ENCODE measurements at places on chromosomes 7 and 10.

- DNase-seq = no peak
Measured at GRCh38 chr7:108127461-108127860, 2.7 kb downstream of the LAMB4 start.

GRCh38 chr10:16904639-16905061 is 87.4 kb upstream of the RSU1 start:
- DNase-seq = no peak

- DNase-seq = no peak
Measured at GRCh38 chr10:13564576-13564975, 22.2 kb upstream of the PRPF18 start.

GRCh38 chr10:132021504-132022143 is 39.9 kb upstream of the BNIP3 start:
- no peak for DNase-seq

DNA sequence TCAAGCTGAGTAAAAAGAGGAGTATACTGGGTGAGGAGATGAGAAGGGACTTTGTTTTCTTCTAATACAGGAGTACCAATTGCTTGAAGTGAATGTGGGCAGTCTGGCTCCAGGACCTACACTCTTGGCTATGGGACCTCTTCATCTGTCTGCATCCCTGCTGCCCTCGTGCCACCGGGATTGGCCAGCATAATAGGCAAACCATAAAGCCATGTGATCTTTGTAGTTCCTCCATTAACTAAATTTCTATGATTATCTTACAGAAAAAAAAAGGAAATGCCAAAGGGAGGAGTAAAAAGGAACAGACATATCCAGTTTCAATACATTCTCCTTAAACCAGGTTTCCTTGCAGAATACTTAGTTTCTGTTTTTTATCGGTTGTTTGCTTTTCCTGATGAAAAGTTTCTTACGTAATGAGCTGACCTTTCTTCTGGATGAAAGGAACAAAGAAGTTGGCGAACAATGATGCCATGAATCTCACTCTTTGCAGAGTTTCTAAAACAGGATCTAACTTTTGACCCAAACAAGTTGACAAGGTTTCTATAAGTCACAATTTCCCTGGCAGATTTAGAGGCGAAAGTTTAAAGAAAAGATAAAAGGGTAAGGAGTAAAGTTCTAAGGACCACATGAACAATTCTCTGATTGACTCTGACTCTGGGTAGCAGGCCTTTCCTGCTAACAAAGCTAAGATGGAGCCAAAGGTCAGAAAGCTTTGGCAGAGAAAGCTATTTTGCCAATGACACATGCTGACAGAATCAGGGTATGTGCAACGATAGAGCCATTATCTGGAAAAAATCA is 54.1 kb downstream of the LAMB1 start:
- DNase-seq = no peak

- no peak for DNase-seq
Measured at GRCh38 chr10:79608505-79609375, 2.0 kb upstream of the SFTPA1 start.

GRCh38 chr7:151632750-151633515 is 113.2 kb upstream of the RHEB start:
- DNase-seq = no peak

- no peak for DNase-seq
Measured at GRCh38 chr10:91495402-91495801, 85.3 kb downstream of the HECTD2 start.

- DNase-seq = no peak
Measured at GRCh38 chr10:71218651-71219050, 6.3 kb downstream of the UNC5B start.
